Fibroblast of villous mesenchyme (primary cell): ENCODE measurements at places on chromosomes 13 and 19. TPM values are rescaled to one million over a fixed set of nuclear protein-coding genes. Genes with fewer than 3 reads are reported as not detected.

The SRRM5 gene
- total RNA-seq: under 0.01 TPM in 2 replicates

The C5AR1 gene
- total RNA-seq: 0.32 and 0.43 TPM in 2 replicates

The PIN1 gene
- total RNA-seq: 76.0 and 87.9 TPM in 2 replicates

The TMEM59L gene
- total RNA-seq: under 0.01 and 0.32 TPM in 2 replicates

The PCSK4 gene
- 1.3 and 1.9 TPM in 2 replicates for total RNA-seq

The IGLON5 gene
- not detected in 2 replicates for total RNA-seq

The SERP2 gene
- 5.5 and 5.6 TPM in 2 replicates for total RNA-seq

The FCAR gene
- not detected in 2 replicates for total RNA-seq

The MAP4K1 gene
- total RNA-seq: 0.32 TPM in 1 of 2 replicates, not detected in the other

The WDR87 gene
- total RNA-seq: not detected in 2 replicates

The STARD13 gene
- 48.0 and 52.2 TPM in 2 replicates for total RNA-seq

The SIGLEC5 gene
- total RNA-seq: not detected in 2 replicates

The SYDE1 gene
- total RNA-seq: 51.0 and 61.2 TPM in 2 replicates

The KLK4 gene
- total RNA-seq: not detected in 2 replicates

The KPNA3 gene
- 26.1 and 36.7 TPM in 2 replicates for total RNA-seq

The CRB3 gene
- total RNA-seq: 0.43 TPM in 1 of 2 replicates, not detected in the other

The KIR2DL4 gene
- total RNA-seq: not detected in 2 replicates
